GM19239 (cell line): ENCODE measurements at places on chromosomes 3 and 15.

- peak; percentile 12 for DNase-seq
Observed at GRCh38 chr3:8665407-8665896, 20.9 kb upstream of the SSUH2 start.

DNA sequence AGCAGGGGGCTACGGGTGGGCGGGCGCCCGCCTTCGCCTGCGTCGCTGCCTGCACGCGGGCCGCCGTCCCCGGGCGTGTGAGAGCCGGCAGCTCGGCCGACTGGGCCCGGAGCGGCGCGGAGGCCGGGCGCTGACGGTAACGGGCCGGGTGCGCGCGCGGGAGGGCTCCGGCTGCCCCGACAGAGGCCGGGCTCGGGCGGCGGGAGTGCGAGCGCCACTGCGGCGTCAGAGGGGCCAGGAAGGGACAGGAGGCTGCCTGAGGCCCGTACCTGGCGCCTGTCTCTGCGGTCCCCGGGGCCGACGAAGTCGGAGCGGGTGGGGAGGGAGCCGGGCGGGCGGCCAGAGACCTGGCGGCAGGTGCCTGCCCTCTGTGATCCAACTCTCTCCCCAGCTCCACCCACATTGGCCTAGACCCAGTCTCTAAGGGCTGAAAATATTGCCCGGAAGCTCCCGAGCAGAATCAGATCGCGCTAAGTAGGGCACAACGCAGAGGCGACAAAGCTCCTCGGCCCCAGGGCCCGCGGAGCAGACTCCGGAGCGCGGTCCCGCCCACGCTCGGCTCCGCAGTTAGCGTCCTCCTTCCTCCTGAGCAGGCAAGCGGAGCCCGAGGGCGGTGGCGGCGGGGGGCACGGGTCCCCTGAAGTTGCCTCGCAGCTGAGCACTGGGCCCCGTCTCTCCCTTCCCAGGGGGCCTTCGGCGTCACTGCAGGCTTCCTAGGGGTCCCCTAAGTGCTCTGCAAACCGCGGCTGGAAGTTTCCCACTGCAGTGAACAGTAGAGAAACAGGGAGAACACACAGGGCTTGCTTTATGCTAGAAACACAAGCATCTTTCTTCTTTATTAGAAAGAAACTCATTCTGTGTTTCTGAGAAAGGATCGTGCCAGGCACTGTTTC, at the start of gene MAN2A2:
MAN2A2 (plus strand) TSS at position 463 of the 893 bp plus-strand sequence. CDS start 906 bp downstream, outside the sequence.
- peak; percentile 91 for DNase-seq

GRCh38 chr3:111763001-111763471, 96.0 kb upstream of the PHLDB2 start:
- no peak for DNase-seq

DNA sequence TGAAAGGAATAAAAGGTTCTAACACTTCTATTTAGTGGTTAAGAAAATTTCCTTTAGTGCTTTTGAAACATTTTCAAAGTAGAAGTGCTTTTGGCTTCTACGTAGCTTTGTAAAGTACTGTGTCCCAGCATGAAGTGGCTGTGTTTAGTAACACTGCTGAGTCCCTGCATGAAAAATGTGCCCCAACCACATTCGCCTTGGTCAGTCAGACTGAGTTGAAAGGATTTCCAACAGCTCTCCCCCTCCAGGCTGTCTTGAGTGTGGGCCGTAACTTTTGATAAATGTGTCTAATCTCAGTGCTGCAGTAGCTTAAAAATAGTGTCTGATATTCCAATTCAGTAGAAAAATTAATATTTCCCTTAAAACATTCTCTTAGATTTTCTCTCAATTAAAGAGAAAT, 115.0 kb downstream of the NR1D2 start:
- DNase-seq = no peak

- DNase-seq = no peak
Observed at GRCh38 chr3:5264093-5264600, 76.6 kb downstream of the EDEM1 start.

GRCh38 chr3:155334914-155335723, 41.6 kb upstream of the STRIT1 start:
- peak; percentile 2 for DNase-seq

- DNase-seq = no peak
Observed at GRCh38 chr3:84962415-84962814, 3.6 kb downstream of the CADM2 start.

- DNase-seq = no peak
Observed at GRCh38 chr3:35745802-35746484, 106.6 kb downstream of the ARPP21 start.

DNA sequence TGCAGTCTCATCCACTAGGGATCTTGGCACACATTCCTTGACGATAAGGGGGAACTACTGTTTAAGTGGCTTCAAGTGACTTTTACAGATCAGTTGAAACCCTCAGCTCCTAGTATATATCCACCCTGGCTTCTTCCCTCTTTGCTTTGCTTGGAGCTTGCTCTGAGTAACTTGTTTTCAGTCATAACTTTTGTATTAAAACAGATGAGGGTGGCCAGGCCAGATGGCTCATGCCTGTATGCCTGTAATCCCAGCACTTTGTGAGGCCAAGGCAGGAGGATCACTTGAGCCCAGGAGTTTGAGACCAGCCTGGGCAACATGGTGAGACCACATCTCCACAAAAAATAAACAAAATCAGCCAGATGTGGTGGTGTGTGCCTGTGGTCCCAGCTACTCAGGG, 42.4 kb downstream of the EOMES start:
- no peak for DNase-seq

- no peak for DNase-seq
Observed at GRCh38 chr15:48862705-48863104, 15.2 kb upstream of the EID1 start.

GRCh38 chr15:62124973-62125303, 40.1 kb downstream of the C2CD4B start:
- no peak for DNase-seq

DNA sequence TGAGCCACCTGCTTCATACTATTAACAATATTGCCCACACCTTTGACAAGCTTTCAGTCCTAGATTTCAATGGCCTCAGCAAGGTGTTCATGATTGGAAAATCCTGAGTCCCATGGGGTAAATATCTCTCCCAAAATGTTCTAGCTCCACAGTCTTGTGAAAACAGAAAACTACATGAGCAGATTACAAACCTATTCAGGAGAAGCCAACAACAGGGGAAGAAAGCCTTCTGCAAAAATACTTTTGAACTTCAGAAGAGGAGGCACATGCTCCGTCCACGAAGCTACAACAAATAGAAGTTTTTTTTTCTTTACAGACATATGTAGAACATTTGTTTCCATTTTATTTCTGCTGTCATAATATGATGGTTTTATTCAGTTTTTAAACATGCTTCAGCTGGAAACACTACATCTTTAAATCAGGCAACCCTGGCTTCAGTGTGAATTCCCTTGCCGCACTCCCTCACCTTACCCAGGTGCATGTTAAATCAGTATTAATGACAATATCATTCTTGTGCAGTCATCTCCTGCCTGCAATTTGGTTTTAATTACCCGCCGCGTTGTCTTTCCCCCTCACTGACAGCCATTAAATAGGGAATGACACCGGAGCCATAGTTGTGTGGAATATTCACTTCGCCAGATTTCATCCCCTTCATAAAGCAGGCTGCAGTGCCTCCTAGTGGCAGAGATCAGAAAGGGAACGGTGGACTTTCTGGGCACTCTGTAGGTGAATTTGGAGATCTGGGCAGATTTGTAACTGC, 725.5 kb upstream of the ARRDC4 start:
- no peak for DNase-seq

- DNase-seq = no peak
Observed at GRCh38 chr15:87496795-87497194, 759.7 kb downstream of the NTRK3 start.

DNA sequence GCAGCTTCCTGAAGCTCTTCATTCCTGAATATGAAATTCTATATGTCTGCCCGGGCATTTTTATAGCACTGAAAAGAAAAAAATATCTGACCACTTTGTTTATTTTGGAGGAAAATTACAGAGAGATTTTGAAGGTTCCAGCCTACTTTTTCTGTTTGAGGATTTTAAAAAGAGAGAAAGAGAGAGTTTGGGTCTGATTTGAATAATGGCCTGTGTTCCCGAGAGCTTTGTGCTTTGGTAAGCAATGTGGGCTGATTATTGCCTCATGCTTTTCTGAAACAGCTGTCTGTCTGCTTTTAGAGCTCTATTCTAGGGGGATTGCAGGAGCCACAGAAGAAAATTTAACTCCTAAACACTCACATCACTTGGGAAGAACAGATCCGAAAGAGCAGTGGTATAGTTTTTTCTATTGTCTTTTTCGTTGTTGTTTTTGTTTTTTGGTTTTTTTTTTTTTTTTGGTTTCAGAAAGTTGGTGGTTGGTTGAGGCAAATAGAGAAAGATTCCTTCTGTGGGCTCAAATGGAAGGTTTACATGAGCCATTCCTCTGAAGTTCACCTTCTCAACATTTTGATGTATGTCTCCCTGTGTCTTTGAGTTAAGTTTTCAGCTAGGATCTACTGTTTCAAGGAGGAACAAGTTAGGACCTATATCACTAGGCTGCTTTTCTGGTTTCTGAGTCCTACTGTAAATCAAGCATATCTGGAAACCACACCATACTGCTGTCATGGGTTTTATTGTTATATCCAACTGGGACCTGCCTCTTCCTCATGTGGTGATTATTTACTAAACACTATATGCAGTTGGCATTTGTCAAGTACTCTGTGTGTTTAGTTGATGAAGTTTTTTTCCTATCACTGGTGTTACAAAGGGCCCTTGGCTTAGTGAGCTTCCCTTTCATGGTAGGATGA, 178.9 kb downstream of the KCNMB2 start:
- no peak for DNase-seq

- no peak for DNase-seq
Observed at GRCh38 chr3:62405135-62405534, 31.8 kb upstream of the FEZF2 start.

- no peak for DNase-seq
Observed at GRCh38 chr15:65060641-65061397, 7.0 kb downstream of the RASL12 start.

GRCh38 chr3:47113669-47114365, 50.1 kb downstream of the SETD2 start:
- DNase-seq = no peak

GRCh38 chr3:48215876-48216275, 7.4 kb upstream of the CAMP start:
- no peak for DNase-seq

GRCh38 chr3:46186471-46187340, 21.4 kb downstream of the CCR1 start:
- peak; percentile 36 for DNase-seq

DNA sequence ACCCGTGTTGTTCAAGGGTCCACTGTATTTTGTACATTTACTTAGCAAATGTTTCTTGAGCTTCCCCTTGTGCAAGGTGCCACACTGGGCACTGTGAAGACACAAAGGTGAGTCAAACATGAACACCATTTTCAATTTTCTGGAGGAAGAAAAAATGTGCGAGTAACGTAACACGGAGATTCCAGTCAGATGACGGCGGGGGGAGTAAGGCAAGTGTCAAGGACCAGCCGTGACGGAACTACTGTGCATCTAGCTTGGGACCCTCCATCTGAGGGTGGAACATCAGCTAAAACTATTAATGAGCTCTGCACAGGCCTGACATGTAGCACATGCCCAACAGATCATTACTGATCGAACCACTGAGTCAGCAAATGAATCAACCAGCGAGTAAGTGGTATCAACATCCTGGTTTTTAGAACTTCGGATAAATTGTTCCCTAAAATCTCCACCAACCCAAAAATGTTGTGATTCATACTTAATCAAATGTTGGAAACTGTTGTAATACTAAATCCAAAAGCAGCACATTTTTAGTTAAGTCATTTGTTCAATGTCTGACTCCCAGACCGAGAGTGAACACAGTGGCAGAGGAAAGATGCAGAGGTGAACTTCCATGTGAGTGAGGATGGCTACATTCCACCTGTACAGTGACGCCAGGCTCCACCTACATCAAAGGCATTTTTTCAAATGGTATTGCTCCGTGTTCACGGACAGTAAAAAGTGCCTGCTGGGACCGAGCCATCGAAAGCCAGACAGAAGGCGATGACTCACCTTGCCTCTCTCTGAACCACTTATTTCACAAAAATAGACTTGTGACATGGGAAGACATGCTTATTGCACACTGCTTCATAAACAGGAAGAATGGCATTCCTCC, 172.2 kb downstream of the ATP10A start:
- no peak for DNase-seq

- no peak for DNase-seq
Observed at GRCh38 chr3:4900298-4900697, 78.9 kb upstream of the BHLHE40 start.

- peak; percentile 51 for DNase-seq
Observed at GRCh38 chr3:53843195-53844177, 2.7 kb downstream of the CHDH start.

- no peak for DNase-seq
Observed at GRCh38 chr3:43257850-43258249, 28.5 kb upstream of the SNRK start.

- no peak for DNase-seq
Observed at GRCh38 chr3:45321607-45322391, 66.6 kb upstream of the LARS2 start.

DNA sequence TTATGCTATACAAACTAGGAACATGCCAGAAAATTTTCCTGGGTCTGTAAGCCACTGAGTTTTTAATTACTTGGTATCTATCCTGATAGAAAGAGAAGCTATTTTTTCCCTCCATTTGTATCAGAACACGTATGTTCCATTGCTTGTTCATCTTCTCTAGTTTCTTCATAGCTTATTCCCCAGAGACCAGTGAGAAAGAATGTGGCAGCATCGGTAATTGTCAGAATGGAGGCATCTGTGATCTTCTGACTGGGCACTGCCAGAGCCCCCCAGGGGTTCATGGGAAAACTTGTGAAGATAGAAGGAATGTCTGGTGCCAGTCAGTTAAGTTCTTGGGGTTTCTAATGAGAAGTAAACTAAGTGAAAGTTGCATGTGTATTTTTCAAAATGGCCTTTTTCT, 720.2 kb upstream of the GOLIM4 start:
- DNase-seq = no peak

DNA sequence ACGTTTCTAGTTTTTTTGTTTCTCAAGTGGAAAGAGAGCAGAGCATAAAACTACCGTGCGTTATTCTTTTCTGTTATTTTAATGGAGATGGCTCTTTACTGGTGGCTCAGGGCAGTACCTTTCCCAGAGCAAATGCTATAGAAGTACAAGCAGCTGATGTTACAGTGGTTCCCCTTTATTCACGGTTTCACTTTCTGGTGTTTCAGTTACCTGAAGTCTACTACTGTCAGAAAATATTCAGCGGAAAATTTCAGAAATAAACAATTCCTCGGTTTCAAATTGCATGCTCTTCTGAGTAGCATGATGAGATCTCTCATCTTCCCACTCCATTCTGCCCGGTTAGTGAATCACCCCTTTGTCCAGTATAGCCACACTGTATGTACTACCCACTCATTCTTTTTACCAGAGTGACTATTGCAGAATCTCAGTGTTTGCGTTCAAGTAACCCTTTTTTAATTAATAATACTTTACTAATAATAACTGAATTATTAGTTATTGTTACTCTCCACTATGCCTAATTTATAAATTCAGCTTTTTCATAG, 597.5 kb upstream of the ROBO2 start:
- DNase-seq = no peak

DNA sequence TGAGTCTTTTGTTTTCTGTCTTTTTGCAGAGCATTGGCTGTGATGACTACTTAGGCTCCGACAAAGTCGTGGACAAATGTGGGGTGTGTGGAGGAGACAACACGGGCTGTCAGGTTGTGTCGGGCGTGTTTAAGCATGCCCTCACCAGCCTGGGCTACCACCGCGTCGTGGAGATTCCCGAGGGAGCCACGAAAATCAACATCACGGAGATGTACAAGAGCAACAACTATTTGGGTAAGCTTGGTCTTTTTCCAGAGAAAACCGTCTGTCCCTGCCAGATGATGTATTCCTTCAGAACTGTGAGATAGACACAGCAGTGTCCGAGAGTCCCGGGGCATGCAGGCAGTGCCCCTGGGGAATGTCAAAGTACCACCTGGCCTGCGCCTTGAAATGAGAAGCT, 149.9 kb upstream of the NR2E3 start:
- no peak for DNase-seq
